ENCODE measurements at places on chromosomes 3 and 15.

- DNase-seq: no peak
Measured at GRCh38 chr3:163924600-163924999, 1153.7 kb downstream of the SI start.

DNA sequence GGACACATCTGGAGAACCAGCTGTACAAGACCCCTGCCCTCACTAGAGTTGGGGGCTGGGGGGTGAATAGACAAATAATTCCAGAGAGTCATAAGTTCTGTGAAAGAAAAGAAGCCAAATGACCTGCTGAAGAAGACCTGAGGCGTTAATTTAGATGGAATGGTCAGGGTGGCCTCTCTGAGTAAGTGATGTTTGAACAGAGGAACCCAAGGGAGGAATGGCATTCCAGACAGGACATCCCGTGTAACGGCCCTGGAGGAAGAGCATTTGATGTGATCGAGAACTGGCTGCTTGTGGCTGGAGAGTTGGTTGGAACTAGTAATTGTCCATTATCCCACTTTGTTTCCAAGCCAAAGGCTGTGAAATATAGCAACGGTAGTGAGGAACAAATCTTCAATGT lies 1.7 kb downstream of the NR2C2 start:
- no peak for DNase-seq

- no peak for DNase-seq
Measured at GRCh38 chr15:92914768-92915221, 14.7 kb downstream of the CHD2 start.

- DNase-seq: no peak
Measured at GRCh38 chr3:21551019-21551418, 200.0 kb downstream of the ZNF385D start.

DNA sequence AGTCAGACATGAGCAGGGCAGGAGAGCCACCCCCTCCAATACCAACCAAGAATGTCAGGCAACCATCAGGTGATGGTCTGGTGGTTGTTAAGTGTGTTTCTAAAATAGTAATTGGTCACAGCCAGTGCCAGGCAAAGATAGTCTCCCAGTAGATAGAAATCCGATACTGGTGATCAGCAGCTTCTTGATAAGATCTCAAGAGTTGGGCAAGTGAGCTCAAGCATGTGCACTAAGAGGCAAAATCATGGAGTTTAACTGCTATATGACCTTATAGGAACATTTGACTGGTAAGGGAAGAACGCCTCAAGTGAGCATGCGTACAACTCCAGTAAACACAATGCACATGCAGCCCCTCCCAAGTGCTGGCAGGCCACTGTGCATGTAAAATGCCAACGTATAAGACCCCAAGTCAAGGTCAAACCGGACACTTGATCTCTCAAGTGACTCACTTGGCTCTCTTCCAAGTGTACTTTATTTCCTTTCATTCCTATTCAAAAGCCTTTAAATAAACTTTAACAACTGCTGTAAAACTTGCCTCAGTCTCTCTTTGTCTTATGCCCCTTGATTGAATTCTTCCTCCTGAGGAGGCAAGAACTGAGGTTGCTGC lies 36.0 kb upstream of the CBLB start:
- DNase-seq: no peak

GRCh38 chr3:46291046-46291445 lies 48.8 kb downstream of the CCR3 start:
- DNase-seq: no peak

DNA sequence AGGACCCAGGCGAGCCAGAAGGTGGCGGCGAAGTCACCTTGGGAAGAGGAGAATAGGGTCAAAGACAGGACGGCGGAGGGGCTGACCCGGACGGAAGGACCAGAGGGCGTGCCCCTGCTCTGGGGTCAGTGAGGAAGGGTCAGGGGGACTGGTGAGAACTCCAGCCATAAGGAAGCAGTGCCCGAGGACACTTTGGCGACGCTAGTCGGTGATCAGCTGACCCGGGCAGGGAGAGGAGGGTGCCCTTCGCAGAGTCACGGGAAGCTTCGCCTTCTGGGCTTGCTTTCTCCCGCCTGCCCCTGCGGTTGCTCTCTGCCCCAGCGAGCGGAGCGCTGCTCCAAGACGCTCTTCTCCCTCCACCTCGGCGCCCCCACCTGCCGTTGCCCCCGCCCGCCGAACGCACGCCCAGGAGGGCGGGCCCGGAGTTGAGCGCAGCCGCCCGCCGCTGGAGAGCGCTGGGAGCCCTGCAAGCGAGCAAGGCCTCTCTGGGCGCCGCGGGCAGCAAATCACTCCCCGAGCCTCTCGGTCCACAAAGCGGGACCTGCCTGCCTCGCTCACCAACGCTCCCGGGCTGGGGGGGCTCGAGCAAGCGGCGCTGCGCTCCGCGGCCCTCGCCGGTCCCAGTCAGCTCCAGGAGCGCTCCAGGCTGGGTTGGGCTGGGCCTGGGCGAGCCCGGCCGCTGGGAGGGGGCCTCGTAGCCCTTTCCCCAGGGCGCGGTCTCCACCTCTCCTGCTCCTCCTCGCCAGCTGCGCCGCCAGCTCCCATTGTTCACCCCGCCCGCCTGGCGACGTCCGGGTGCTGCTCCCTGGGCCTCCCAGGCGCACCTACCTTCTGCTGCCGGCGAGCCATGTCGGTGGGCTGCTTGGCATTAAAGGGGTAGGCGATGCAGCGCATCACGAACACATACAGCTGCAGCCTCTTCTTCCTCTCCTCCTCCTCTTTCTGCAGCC lies 1.2 kb downstream of the CADPS start:
- no peak for DNase-seq

- no peak for DNase-seq
Measured at GRCh38 chr3:4949659-4950058, 29.6 kb upstream of the BHLHE40 start.

DNA sequence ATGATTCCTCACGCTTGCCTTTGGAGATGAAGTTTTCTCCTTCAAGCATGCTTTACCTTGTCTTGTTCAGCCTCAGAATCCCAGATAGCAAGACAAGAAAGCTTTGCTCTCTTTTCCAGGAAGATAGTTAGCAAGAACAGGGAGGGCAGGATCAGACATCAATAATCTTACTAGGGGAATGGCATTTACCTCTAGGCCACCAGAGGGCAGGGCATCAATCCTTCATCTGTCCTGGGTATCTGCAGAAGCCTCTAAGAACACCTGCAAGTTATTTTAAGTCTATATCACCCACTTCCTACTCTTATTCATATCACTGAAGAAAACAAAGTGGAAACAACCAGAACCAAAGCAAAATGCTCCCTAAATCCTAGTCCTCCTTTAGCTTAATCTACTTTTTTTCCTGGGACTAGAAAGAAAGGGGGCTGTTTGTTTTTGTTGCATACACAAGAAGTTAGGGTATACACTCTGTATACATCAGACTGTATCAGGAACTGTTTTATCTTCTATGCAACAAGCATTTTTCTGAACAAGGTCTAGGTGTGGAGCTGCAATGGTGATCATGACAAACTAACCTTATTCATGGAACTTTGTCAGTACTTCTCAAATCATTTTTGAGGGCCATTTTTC lies 862.5 kb downstream of the CADM2 start:
- no peak for DNase-seq

- no peak for DNase-seq
Measured at GRCh38 chr3:43038010-43038409, 58.9 kb downstream of the GASK1A start.

DNA sequence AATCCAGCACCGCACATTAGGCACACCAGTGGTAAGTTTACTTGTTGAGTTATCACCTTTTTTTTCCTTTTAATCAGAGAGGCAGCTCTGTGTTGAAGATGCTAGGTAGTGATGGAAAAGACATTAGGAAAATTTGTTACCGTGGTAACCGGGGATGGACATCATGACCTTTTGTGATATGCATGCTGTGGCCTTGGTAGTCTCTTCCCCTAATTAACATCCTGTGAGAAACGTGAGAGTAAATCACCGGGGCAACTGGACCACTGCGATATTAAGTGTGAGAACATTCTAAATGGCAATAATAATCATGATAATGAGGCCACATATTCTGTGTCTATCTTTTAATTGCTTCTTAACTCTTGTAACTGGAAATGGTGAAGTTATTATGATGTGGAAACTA lies 362.0 kb downstream of the CACNA2D3 start:
- DNase-seq: no peak

- DNase-seq: no peak
Measured at GRCh38 chr3:61646851-61647525, 85.6 kb downstream of the PTPRG start.

- DNase-seq: no peak
Measured at GRCh38 chr3:14512281-14512941, 27.7 kb downstream of the GRIP2 start.

GRCh38 chr3:5186089-5186857 lies 1.2 kb upstream of the EDEM1 start:
- DNase-seq: no peak

GRCh38 chr3:112649478-112649735 lies 8.5 kb upstream of the CCDC80 start:
- no peak for DNase-seq

DNA sequence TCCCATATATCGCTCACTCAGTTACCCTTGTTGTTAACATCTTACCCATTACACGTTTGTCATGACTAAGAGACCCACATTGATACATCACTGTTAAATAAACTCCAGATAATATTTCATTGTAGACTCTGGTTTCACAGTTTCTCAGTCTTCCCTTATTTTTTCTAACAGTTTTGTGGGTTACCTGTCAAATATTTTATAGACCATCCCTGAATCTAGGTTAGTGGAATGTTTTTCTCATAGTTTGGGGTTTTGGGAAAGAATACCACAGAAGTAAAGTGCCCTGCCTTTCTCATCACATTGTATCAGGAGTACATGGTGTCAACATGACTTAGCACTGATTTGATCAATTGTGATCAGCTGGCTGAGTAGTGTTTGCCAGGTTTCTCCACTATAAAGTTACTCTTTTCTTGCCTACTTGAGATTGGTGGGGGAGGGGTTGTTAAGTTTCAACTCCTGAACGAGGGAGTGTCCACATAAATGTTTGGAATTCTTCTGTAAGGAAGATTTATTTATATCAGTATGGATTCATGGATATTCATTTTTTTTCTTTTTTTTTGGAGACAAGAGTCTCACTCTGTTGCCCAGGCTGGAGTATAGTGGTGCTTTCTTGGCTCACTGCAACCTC lies 25.9 kb downstream of the RNF111 start:
- no peak for DNase-seq

DNA sequence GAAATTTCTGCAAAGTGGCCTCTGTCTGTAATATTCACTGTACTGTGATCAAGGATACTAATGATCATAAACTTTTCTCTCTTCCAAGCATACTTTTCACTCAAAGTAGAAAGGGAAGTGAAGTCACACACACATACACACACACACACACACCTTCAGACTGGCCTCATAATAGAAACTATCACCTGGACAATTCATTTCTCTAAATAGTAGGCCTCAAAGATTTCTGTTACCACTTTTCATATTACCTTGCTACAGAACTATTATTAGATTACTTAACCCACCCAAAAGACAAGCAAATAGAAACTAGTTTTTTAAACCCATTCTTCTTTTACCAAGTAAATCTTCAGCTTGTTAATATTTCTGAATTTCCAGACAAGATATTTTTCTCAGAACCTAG lies 12.2 kb downstream of the CPB1 start:
- no peak for DNase-seq

DNA sequence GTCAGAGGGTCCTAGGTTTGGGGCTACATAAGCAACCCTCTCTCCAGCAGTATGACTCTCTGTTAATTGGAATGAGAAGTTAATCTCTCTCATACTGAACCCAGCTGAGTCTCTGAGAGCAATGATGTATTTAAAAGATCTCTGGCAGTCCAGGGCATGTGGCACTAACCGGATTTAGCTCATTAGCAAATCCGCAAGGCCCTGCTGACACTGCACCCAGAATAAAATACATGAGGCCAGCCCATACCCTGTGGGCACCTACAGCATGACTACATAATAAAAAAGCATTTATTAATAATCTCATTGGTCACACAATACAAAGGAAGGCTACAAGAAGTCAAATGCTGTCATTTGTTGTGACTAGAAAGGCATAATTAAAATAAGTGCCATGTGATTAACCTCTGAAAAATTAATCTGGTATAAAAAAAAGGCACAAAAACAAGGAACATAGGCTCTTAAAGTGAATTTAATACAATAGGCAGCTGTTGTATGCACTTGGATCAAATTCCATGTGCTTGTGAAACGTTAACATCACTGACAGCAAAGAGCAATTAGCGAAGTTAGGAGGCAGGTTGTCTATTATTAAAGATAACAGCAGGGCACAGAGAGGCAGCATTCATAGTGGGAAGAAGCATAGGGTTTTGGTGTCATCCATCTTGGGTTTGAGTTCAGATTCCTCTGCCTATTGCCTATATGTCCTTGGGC lies 381.2 kb downstream of the WDR72 start:
- no peak for DNase-seq

- DNase-seq: no peak
Measured at GRCh38 chr3:9781978-9782603, 10.2 kb downstream of the TADA3 start.

DNA sequence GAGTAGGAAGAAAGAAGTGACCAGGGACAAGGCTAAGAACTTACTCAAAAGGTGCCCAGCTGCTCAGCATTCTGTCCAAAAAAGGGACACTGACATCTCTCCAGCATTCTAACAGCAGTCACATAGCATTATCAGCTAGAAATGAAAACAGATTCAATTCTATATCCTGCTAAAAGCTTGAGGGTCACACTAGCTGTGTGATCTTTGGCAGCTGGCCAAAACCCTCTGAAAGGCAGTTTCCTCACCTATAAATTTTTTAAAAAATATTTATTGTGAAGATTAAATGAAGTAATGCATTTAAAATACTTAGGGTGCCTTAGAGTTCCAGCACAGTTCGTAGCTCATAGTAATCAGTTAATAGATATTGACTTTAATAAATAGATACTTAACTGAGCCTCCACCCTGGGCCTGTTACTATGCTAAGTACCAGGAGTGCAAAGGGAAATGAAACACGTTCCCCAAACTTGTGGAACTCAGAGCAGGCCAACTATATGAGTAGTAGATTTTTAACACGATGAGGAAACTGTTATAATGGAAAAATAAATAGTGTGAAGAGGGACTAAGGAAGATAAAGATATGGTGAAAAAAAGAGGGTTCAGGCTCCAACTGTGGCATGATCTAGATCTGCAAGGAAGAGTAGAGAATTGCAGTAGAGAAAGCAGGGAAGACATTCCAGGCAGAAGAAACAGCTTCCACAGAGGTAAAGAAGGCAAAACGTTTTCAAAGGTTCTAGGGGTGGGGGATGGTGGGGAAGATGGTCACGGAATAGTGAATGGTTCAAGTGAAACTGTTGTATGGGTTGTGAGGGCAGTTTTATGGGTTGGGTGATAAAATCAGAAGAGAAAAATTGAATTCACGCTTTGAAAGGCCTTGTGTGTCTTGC lies 11.4 kb downstream of the CD86 start:
- DNase-seq: no peak

Measured in D721Med (cell line).